ENCODE measurements at places on chromosomes 6 and 20.
A peak's percentile ranks its signal among the peaks of the same experiment; 100 is the strongest.

- peak; percentile 25 for DNase-seq
Measured at GRCh38 chr20:3046677-3047462, 1.0 kb downstream of the MRPS26 start.

DNA sequence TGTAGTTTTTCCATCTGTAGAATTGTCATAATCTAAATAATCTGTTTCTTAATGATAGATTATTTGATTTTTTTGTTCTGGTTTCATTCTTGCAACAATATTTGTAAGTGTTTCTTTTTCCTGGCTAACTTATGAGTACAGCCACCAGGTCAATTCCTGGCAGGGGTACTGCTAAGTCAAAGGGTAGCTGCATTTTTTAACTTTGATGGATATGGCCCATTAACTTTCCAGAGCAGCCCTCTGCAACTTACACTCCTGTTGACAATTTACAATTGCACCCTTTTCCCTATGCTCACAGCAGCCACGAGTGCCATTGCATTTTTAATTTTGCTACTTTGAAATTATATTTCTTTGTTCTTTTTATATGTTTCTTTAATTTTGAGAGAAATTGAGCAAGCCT is 209.3 kb upstream of the CST7 start:
- no peak for DNase-seq

GRCh38 chr20:51985013-51985415 is 182.7 kb upstream of the SALL4 start:
- DNase-seq = peak; percentile 24

GRCh38 chr6:162777091-162777490 is 49.3 kb downstream of the PACRG start:
- DNase-seq = no peak

GRCh38 chr6:40499215-40499614 is 87.9 kb downstream of the LRFN2 start:
- DNase-seq = no peak

- no peak for DNase-seq
Measured at GRCh38 chr20:3350422-3350821, 57.0 kb downstream of the DNAAF9 start.

DNA sequence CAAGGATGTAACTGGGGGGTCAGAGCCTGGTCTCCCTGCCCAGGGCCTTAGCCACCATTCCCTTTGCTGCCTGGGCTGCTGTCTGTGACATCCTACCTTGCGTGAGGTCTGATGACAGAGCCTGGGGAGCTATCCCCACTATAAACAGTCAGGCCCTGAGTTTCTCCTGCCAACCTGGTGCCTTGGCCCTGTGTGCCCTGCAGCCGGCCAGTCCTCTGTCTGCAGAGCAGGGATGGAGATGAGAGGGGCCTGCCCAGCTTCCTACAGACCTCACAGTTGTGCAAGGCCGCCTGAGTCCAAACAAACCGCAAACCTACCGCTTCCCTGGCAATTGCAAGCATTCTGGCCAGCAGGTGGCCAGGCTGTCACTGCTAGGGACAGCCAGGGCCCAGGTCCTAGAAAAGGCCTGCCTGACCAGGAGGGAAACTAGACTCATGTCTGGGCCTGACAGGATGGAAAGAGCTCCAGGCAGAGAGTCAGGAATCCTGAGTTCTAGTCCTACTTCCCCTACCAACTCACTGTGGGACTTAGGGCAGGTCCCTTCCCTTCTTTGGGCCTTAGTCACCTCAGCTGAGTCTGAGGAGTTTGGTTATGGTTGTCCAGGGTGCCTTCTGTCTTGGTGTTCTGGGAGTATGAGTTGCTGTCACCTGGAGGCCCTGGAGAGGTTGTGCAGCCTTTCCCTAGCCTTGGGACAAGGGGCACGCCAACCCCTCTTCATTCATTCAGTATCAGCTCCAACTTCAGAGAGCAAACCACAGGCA is 86.2 kb downstream of the VEGFA start:
- DNase-seq = peak; percentile 44

- DNase-seq = no peak
Measured at GRCh38 chr6:137848672-137849071, 18.4 kb upstream of the TNFAIP3 start.

- DNase-seq = no peak
Measured at GRCh38 chr6:84059082-84059481, 25.5 kb downstream of the MRAP2 start.

DNA sequence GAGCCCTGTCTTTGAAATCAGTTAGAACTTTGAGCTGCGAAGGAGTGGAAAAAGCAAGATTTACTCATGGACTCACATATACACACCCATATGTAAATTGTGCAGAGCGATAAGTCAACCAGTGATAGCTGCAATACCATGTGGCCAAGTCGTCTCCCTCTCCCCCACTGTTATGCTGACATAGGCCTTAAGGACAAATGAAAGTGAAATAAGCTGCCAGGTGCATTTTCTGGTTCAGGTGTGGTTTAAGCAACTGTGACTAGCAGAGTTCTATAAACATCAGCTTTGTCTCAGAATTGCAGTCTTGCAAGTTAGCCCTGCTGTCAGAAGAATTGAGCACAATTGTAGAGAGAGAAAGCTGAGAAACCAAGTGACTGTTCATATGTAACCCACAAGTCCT is 9.6 kb downstream of the FAM83B start:
- no peak for DNase-seq
